ENCODE measurements at places on chromosomes 2 and 18. TPM values are rescaled to one million over a fixed set of nuclear protein-coding genes. Genes with fewer than 3 reads are reported as not detected.

Gene ASTL
- polyA plus RNA-seq, result not detected

Gene CYP26B1
- polyA plus RNA-seq, result 0.33 TPM

Gene FBXO48
- 0.67 TPM for polyA plus RNA-seq

Gene GALR1
- not detected for polyA plus RNA-seq

Gene C1QL2
- polyA plus RNA-seq, result not detected

Gene CCL20
- polyA plus RNA-seq, result not detected

DNA sequence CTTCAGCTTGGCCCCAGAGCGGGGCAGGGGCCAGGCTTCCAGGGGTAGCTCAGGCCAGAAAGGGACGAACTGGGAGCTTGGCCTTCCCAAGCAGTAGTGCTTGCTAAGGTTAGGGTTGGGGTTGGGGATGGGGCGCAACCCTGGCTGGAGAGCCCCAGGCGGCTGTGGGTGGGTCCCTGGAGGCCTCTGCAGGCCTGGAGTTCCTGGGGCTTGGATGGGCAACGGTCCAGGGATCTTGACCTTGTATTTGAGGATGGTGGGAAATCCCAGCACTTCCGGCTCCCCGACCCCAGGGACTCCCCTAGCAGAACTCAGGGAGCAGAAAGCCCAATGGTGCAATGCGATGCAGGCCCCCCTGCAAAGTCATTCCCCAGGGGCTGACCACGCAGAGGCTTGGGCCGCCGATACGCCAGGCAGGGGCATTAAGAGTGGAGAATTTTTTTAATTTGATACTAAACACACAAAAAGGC is 12.6 kb upstream of the MLPH start:
- no peaks in the 10 kb centered on the region for H3K27me3 ChIP-seq
- H3K4me3 ChIP-seq, result peak overlapping the region; percentile 73
- peaks cover 21% of the 10 kb centered on the region for H3K4me1 ChIP-seq
- H3K36me3 ChIP-seq, result no peaks in the 10 kb centered on the region

GRCh38 chr2:208361077-208361441 is 45.5 kb upstream of the PTH2R start:
- H3K27ac ChIP-seq, result no peak overlapping the region
- H3K36me3 ChIP-seq, result 0 out of 2 replicates have a peak, but pooled peaks cover 1% of the 10 kb centered on the region
- no peak for DNase-seq
- H3K4me1 ChIP-seq, result peaks cover 15% of the 10 kb centered on the region

DNA sequence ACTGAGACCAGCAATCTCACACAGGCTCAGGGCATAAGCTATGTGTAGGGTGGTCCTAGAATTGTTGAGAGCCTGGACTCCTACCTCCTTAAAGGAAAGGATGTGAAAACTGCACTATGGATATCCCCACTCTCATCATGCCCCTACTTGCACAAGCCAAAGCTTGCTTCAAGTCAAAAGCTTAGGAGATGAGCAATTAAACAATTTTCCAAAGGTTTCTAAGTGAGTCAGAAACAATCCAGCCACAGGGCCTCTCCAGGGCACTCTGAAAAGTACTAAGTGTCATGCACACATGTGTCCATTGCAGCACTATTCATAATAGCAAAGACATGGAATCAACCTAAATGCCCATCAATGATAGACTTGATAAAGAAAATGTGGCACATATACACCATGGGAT is 215.4 kb downstream of the AFF3 start:
- H3K36me3 ChIP-seq, result no peaks in the 10 kb centered on the region
- no peaks in the 10 kb centered on the region for H3K4me1 ChIP-seq
- no peak overlapping the region for H3K27ac ChIP-seq
- H3K4me3 ChIP-seq, result no peak overlapping the region
- DNase-seq, result peak; percentile 52

GRCh38 chr18:56563568-56563967 is 74.8 kb downstream of the TXNL1 start:
- H3K27ac ChIP-seq, result no peak overlapping the region
- no peak overlapping the region for H3K4me3 ChIP-seq
- H3K4me1 ChIP-seq, result peaks cover 16% of the 10 kb centered on the region
- no peaks in the 10 kb centered on the region for H3K36me3 ChIP-seq
- no peak for DNase-seq

GRCh38 chr2:148524519-148524919 is 120.0 kb upstream of the EPC2 start:
- no peaks in the 10 kb centered on the region for H3K27me3 ChIP-seq
- no peaks in the 10 kb centered on the region for H3K4me1 ChIP-seq
- H3K4me3 ChIP-seq, result no peak overlapping the region

GRCh38 chr2:149040451-149040850 is 2.0 kb downstream of the LYPD6B start:
- no peak overlapping the region for H3K27ac ChIP-seq
- H3K36me3 ChIP-seq, result no peaks in the 10 kb centered on the region
- no peak overlapping the region for H3K4me3 ChIP-seq
- DNase-seq, result peak; percentile 41
- peaks cover 15% of the 10 kb centered on the region for H3K27me3 ChIP-seq
- H3K4me1 ChIP-seq, result 0 out of 2 replicates have a peak, but pooled peaks cover 3% of the 10 kb centered on the region

DNA sequence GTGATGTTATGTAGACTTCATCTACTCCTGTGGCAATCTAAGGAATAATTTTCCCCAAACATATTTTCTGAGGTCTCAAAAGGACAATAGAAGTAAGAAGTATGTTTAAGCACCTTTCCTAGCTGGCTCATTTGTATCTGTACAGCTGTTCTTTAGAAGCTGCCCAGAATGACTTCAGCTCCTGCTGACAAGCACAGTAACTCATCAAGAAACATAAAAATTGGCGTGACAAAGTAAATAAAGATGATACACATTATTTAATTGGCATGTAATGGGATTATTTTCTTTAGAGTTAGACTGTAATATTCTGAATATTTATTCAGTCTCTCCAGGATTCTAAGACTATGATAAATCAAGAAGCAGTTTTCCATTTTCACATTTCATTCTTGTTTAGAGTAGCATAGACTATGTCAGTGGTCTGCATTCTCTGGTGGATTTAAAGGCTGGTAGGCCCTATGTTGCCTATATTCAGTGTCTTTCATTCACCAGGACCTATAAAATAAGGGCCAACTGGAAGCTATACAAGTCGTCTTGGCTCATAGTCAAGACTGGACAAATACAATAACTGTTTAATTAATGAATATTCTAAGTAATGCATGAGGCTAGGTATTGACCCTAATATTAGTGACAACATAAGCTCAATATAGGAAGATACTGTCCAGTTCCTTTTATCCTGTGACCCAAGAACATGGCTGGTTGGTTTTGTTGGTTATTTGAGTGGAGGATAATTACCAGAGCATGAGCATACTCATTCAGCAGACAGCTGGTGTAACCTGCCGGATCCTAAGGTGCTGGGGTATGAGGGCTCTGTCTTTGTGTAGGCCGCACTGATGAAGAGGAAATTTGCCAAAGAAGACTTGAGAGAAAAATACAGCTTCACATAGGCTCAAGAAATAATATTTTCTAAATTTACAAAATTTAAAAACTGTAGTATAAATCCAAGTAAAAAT is 107.0 kb downstream of the PDE1A start:
- peaks cover 26% of the 10 kb centered on the region for H3K4me1 ChIP-seq
- H3K27ac ChIP-seq, result peak overlapping the region; percentile 9
- no peak overlapping the region for H3K4me3 ChIP-seq
- no peaks in the 10 kb centered on the region for H3K27me3 ChIP-seq
- peak; percentile 39 for DNase-seq

- no peak overlapping the region for H3K27ac ChIP-seq
- no peak for DNase-seq
- no peak overlapping the region for H3K4me3 ChIP-seq
- H3K4me1 ChIP-seq, result no peaks in the 10 kb centered on the region
- H3K36me3 ChIP-seq, result no peaks in the 10 kb centered on the region
- H3K27me3 ChIP-seq, result no peaks in the 10 kb centered on the region
Observed at GRCh38 chr18:10750191-10751035, 224.6 kb downstream of the NAPG start.
